ENCODE measurements at places on chromosomes 7 and 10. TPM values are rescaled to one million over a fixed set of nuclear protein-coding genes. Genes with fewer than 3 reads are reported as not detected.

GPER1 gene
- total RNA-seq = 2.5 TPM

DNAJC9 gene
- total RNA-seq = 7.8 TPM

TUBB8 gene
- total RNA-seq = not detected

TWIST1 gene
- total RNA-seq = 1.4 TPM

ZNF727 gene
- total RNA-seq = 1.8 TPM

HSPA12A gene
- 15.9 TPM for total RNA-seq

CDC14C gene
- total RNA-seq = not detected

VWC2 gene
- 7.7 TPM for total RNA-seq

ENO4 gene
- total RNA-seq = 0.46 TPM

PRRT4 gene
- total RNA-seq = 1.2 TPM

GRCh38 chr7:70733090-70733489 is 398.9 kb upstream of the GALNT17 start:
- no peak for DNase-seq

- DNase-seq = no peak
Observed at GRCh38 chr7:98934267-98934666, 55.9 kb downstream of the TRRAP start.

- DNase-seq = no peak
Observed at GRCh38 chr7:44891372-44891771, 6.0 kb upstream of the PURB start.

DNA sequence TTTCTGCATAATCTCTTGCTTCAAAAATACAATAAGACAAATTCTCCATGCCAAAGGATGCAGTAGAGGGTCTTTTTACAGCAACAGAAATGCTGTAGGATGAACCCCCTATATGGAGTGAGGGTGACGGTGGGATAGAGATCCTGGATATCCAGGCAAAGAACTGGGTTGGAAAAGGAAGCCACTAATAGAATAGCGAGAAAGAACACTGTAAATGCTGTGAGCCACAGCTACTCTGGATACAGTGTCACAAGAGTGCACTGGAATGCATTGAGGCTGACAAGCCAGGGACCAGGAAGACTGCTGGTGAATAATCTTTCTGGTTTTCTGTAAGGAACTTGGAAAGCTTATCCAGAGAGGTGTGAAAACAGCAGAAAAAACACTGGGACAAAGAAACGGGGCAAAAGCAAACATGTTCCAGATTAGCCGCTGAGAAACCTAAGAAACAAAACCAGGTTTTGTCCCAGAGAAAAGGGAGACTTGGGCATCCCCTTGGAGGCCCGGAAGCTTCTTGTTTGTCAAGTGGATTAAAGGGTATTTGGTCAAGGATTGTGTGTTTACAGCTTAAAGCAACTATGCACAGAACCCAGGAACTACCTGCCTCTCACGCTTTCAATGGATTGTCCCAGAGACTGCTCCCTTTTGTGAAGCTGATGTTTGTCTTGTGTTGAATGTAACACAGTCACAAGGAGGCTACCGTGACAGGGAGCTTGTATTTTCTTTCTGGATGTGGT is 6.2 kb upstream of the MSMB start:
- no peak for DNase-seq

DNA sequence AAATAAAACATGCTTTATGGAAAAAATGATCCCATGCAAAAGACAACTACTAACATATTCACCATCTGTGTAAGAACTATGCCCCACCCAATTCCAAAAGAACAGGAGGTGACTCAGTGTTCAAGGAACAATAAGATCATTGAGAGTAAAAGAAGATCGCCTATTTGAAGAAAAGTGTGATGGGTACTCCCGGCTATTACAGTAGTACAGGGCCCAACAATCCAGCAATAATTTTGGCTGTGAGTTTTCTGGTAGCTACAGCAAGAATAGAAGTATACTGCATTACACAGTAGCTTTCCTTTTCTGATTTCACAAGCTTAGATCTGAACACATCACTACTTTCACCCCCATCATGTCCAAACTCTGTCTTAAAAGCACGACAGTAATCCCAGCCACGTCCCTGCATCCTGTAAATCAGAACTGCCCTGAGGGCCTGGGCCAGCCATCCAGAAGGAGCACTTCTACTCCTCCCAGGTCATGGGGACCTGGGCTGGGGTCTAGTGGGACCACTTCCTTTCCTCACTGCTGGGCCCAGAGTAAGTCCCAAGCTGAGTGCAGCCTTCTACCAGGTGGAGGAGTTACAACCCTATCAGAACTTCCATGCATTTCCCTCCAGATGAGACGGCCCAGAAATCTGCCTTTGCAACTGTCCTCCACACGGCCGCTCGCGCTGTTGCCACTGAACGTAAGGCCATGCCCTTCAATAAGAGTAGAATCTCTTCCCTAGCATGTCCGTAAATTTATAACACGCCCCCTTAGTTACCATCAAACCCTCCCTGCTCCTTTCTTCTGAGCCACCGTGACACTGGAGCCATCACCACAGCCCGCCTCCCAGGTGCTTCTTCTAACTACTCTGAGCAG is 7.9 kb downstream of the ESYT2 start:
- DNase-seq = no peak

DNA sequence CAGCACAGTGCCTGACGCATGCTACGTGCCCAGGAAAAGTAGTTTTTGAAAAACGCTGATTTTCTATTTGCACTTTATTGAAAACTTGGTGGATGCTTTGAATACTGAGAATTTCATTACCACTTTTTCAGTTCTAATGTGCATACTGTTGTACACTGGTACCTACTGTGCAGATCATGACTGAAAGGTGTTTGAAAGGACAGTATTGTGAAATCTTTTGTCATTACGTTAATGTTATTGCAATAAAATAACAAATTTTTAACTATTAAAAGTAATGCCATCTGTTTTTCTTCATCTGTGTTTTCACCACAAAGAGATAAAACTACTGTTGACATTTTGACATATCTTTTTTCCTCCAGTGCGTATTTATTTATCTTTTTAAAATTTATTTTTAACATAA is 42.1 kb downstream of the CNNM2 start:
- no peak for DNase-seq

GRCh38 chr10:125482637-125483036 is 200.3 kb downstream of the TEX36 start:
- no peak for DNase-seq

- DNase-seq = no peak
Observed at GRCh38 chr10:83252596-83252995, 886.7 kb upstream of the GHITM start.

GRCh38 chr7:18059171-18059570 is 31.5 kb upstream of the PRPS1L1 start:
- DNase-seq = no peak

GRCh38 chr7:158055726-158056510 is 531.7 kb downstream of the PTPRN2 start:
- DNase-seq = peak; percentile 21

DNA sequence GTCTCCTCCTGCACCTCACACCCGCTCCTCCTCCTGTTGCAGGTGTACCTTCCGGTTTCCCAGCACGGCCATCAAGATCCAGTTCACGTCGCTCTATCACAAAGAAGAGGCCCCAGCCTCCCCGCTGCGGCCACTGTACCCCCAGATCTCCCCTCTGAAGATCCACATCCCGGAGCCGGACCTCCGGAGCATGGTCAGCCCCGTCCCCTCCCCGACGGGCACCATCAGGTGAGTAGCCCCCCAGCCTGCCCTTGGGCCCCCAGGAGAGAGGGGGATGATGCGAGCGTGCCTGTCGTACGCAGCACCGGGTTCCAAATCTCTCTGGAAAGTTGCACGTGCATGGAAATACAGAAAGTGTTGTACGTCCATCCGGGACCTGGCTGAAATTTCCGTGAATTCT is 34.6 kb upstream of the AP5Z1 start:
- no peak for DNase-seq

- no peak for DNase-seq
Observed at GRCh38 chr10:128879030-128879429, 588.0 kb upstream of the MGMT start.

DNA sequence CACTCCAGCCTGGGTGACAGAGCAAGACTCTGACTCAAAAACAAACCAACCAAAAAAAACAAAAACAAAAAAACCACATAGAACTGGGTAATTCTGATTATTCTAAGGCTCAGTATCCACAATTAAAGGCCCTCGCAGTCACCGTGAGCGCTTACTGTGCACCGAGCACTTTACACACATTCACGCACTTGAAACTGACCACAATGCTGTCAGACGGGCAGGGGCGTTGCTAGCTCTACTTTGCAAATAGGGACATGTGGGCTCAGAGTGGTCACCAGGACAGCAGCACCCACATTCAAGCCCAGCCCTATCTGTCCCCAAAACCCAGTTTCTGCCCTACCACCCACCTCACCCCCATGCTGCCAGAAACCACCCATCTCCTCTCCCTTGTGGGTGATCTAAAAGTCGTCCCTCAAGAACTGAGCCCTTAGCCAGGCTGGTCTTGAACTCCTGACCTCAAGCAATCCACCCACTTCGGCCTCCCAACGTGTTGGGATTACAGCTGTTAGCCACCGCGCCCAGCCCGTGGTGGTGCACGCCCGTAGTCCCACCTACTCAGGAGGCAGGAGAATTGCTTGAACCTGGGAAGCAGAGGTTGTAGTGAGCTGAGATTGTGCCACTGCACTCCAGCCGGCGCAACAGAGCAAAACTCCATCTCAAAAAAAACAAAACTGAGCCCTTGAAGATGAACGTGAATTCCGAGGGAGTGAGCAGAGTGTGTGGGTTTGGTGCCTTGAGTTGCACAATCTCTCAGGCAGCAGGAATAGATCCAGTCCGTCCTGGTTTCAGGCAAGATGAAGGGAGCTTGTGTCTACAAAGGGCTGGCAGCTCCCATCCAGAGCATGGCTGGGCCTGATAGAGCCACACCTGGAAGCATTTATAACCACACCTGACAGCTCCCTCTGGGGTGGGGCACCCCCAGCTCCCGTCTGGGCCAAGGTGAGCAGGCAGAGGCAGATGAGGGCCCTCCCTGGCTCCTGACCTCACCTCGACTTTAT is 5.4 kb upstream of the HSPB1 start:
- no peak for DNase-seq

DNA sequence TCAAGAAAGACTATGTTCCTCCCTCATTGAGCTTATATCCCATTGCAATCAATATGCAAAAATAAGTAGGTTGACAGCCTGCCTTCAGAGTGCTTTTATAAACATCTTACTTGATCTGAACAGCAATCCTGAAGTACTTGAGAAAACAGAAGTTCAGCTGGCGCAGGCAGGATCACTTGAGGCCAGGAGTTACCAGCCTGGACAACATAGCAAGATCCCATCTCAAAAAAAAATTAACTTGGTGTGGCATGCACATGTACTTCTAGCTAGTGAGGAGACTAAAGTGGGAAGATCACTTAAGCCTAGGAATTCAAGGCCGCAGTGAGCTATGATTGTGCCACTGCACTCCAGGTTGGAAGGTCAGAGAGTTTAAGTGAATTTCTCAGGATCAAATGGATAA is 30.1 kb downstream of the LUC7L2 start:
- no peak for DNase-seq

GRCh38 chr7:101891936-101892640 is 74.7 kb downstream of the CUX1 start:
- DNase-seq = no peak

- no peak for DNase-seq
Observed at GRCh38 chr10:14535457-14536130, 204.9 kb upstream of the FRMD4A start.

DNA sequence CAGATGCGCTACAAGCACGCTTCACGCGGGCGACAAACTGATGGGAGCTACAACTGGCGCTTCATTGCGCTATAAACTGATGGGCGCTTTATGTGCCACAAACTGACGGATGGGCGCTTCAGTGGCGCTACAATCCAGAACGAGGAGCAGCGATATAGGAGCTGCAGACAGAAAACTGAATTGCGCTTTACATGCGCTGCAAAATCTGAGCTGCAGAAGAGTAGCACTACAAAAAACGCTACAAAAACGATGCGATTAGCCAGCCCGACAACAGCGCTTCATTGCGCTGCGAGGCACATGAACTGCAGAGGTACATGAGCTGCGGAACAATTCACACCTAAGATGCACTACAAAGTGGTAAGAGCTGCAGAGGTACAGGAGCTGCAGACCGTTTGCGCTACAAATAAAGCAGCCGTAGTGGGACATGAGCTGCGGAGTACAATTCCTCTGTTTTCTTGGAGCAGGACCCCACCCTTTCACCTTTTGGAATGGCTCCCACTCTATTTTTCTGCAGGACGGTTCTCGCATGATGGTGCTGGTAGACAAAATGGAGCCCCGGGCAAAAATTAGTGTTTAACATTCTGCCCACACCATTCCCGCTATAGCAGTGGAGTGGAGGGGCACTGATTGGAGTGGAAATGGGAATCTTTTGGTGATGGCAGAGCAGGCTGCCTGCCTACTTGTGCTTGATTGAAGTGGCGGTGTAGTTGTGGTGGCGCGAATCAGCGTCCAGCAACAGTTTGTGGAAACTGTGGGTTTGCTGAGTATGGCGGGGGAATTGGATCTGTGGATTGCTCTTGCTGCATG is 1.2 kb upstream of the SGCE start:
- DNase-seq = no peak

DNA sequence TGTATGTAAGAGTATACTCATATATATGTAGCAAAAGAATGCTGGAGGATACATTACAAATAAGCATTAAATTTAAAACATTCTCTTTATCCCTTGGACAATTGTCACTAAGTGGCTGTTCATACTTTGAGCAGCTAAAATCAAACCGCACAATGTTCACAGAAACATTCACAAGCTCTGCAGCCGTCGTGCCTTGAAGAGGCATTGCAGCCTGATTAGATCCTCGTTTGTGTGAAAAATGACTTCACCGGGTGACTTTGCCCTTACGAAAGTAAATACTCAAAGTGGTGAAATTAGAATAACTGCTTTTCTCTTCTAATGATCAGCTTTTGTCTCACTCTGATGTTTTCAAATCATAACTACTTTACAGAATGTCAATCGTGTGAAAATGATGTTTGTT is 319.0 kb downstream of the GFRA1 start:
- DNase-seq = no peak

- peak; percentile 39 for DNase-seq
Observed at GRCh38 chr7:150952331-150953050, 25.6 kb downstream of the KCNH2 start.

DNA sequence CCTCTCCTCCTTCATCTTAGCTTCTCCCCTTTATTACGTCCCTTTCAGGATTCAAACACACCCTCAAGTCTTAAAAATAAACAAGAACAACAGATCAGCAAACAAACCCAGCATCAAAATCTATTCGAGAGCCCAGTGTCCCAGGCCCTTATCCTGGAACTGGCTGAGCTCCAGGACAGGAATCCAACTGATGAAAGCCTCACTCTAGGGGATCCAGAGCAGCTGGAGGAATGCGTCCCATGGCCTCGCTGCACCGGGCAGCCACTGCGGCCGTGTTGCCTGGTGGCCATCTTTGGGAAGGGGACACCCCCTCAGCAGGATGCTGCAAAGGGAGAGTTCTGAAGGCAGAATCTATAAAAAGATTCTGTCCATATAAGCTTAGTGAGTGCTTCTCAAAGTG is 156.5 kb upstream of the BMPER start:
- DNase-seq = peak; percentile 55

Measured in Right ventricle myocardium superior (tissue), 1 donor.